ENCODE measurements at places on chromosomes 3 and 15.

DNA sequence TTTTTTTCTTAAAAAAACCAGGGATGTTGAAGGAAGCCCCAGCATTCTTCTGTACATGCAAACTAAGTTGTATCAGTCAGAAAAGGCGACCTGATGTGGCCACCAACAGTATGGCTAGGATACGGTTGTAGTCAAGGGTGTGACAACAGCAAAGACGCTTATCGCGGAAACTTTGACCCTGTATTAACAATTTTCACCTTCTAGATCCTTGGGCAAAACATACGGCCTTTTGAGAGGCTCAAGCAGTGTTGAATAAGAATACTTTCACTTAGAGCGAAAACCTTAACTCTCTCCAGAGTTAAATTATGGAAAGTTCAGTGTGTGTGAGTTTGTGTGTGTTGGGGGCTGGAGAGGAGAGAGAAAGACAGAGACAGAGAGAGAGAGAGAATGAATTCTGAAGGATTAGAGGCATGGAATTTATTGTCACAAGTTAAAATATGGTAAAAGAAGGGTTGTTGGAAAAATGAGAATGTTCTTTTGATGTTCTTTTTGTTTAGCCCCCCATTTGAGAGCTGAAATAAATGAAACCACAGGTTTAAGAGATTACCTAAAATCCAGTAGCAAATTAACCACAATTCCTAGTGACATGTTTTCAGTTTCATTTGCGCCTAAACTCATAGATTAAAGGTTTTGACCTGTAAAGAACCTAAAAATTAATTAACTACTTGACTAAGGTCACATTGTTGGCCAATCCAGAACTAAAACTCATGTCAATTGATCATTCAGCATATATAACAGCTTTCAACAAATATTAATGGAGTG lies 9.2 kb downstream of the ALCAM start:
- no peak for DNase-seq

DNA sequence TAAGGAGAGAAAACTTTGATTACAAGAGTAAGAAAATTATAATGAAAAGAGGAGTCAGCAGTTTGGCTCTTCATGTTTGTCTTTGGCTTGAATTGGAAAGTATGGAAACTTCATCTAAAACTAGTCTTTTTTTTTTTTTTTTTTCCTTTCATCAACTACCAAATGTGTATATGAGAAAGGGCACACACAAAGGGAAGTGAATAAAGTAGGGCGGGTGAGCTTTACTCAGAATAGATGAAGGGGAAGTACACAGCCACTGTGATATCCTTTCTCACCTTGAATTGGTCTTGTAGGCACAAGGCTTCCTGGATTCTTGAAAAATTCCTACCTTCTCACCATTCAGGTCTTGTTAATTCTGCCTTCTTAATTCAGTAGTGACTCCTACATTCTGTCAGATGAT lies 652.3 kb upstream of the KCNMB2 start:
- DNase-seq, result no peak

DNA sequence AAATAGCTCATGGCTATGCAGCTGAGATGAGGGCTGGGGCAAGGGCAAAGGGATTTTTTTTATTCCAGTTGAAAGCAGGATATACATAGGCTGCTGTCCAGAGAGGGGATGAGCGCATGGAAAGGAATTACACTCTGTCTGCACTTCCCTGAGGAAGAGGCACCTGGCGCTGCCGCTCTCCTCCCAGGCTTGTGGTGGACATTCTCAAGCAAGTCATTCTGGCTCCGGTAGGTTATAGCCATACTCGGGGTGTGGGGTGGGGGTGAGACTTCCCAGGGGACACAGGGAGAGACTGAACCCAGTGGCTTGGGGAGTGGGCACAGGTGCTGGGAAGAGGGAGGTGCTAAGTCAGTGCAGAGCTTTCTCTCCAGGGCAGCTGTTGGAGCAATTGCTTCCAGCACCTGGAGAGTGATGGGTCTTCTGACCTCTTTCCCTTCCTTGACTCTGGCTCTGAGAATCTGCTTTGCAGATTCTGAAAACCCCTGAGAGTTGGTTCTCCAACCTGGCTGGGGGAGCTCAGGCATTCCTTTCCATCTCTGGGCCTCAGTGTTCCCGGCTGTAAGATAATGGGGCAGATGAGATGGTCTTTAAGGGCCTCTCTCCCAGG lies 24.3 kb downstream of the CYP8B1 start:
- DNase-seq, result peak; percentile 81

GRCh38 chr3:120780977-120781376 lies 38.4 kb downstream of the GTF2E1 start:
- peak; percentile 16 for DNase-seq

GRCh38 chr3:197889204-197889930 lies 60.6 kb upstream of the RPL35A start:
- peak; percentile 51 for DNase-seq

- no peak for DNase-seq
These were observed 36.8 kb downstream of the DAG1 start for GRCh38 chr3:49506906-49507305.

DNA sequence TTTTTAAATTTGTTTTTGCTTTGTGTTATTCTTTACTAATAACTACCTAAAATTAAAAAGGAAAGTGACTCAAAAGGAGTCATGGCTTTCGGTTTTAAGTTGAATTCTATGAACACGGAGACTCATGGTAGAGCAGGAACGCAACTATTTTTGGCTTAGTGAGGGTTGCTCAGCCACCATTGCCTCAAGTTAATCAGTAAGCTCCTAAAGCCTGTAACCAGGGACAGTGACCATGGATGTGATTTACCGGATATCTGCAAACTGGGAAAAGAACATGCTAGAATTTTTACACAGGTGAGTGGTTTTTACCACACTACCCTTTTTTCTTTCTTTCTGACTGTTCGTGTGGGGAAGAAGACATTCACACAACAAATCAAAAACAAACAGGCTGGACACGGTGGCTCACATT lies 11.8 kb downstream of the SLC12A8 start:
- peak; percentile 85 for DNase-seq

- no peak for DNase-seq
These were observed 116.8 kb downstream of the TPRG1 start for GRCh38 chr3:189288348-189289235.

DNA sequence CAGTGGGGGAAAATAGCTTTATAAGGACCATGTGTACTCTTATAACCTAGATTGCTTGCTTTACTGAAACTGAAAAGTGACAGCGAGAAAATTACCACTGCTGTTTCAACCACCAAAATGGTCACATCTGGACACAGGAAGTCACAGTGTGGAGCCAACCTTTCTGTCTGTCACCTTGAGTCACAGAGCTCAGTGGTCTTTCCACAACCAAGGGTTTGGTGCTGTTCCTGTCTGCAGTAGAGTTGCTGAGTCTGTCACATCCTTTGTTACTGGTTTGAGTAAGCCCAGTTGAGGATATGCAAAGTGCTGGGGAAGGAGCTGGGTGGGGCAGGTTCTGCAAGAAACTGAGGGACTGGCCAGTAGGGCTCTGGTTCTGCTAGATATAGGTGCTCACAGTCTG lies 139.1 kb upstream of the EIF1B start:
- DNase-seq, result no peak

GRCh38 chr3:149336925-149337324 lies 3.5 kb upstream of the TM4SF18 start:
- DNase-seq, result no peak

- DNase-seq, result peak; percentile 74
These were observed 11.3 kb downstream of the NRROS start for GRCh38 chr3:196650740-196651311.

DNA sequence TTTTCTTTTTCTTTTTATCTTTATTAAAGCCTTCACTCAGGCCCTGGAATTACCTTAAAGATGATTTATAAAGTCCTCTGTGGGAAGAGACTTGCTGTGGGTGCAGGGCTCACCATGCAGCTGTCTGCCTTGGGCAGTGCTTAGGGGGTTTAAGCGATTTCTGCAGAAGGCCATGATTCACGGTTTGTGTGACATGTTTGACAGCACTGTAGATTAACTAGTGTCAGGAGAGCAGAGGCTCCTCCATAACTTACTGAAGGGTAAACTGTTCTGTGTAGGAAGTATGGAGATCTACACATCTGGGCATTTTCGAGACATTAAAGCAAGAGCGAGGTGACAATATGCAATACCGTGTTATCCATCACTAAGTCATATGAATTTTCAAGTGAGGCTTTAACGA lies 137.7 kb downstream of the LRIG1 start:
- DNase-seq, result no peak
